ENCODE measurements at places on chromosomes 5 and 9.

DNA sequence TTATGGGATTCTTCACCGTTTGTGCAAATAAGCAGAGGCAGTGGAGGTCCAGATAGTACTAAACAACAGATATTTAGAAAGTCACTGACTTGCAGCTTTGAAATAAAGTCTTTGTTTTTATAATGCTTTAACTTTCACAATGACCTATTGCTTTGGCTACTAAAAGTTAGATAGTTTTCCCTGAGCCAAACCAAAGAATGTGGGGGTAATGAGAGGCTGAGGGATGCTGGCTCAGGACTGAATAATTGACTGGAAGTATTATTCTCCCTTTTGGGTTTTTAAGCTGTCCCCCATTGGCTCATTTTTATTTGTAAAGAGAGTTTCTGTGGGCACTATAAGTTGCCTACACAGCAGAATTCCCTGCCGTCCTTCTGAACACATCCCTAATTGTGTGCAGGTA lies 99.2 kb upstream of the ACTBL2 start:
- no peak for DNase-seq

- DNase-seq, result no peak
Observed at GRCh38 chr5:89917112-89917511, 492.4 kb downstream of the CETN3 start.

DNA sequence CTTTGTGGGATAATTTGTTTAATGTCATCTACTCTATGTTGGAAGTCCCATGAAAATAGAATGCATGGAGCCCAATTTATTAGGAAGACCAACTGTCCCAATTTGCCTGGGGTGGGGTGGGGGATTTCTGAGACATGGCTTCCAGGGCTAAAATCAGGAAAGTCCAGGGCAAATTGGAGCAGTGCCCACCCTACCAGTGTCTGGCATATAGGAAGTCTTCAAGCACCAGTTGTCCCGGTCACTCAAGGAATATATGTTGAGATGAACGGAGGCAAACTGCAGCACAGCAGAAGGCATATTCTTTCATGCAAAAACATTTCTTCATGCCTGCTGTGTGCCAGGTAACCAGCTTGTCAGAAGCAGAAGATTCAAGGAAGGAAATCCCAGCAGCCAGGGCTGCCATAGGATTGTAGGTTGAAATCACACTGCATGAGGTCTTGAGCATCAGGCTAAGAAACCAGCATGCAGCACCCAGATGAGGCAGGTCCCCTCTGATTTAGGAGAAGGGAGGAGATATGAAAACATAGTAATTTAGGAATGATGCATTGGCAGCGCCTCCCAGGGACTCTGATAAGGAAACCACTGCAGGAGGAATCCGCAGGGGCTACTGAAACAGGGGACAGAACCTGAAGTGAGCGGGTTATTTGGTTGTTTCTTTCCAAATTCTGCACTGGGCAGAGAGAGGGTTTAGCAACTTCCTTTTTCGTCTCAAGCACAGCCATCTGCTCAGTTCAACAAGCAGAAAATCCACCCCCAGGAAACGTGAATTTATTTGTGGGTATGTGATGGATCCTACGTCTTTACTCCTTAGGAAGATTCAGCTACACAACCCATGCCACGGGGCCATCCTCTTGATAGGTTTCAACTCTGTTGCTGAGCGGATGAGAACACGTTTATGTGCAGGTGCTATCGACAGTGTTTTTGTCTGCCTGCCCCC lies 112.6 kb upstream of the CPEB4 start:
- no peak for DNase-seq

GRCh38 chr5:110865400-110866094 lies 126.7 kb downstream of the SLC25A46 start:
- no peak for DNase-seq

DNA sequence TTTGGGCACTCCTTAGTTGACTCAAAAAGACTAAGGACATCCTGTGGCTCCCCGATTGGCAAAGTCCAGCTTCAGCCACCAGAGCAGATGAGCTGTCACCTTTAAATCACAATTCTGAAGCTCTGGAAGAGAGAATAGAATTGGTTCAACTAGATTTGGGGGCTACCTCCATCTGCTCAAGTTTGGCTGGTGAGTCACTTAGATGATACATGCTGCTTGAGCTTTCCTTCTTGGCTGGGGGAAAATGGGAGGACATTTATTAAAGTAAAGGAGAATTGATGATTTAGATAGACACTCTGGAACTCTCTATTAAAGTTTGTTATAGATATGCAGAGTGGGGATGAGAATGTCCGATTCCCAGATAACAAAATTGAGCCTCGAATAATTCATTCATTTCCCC lies 30.0 kb upstream of the GRIA1 start:
- no peak for DNase-seq

GRCh38 chr5:150783422-150783928 lies 4.9 kb downstream of the SMIM3 start:
- peak; percentile 60 for DNase-seq

All from stimulated activated naive CD8-positive, alpha-beta T cell treated with anti-CD3 and anti-CD28 coated beads, Interleukin-15, amount 100 ng/mL, for 72 hours (primary cell).